CD4-positive, alpha-beta T cell treated with Interleukin-15 for 1 hour (primary cell): ENCODE measurements at places on chromosomes 12 and 14.

GRCh38 chr12:112809684-112810083, 18.1 kb downstream of the RPH3A start:
- DNase-seq: no peak

DNA sequence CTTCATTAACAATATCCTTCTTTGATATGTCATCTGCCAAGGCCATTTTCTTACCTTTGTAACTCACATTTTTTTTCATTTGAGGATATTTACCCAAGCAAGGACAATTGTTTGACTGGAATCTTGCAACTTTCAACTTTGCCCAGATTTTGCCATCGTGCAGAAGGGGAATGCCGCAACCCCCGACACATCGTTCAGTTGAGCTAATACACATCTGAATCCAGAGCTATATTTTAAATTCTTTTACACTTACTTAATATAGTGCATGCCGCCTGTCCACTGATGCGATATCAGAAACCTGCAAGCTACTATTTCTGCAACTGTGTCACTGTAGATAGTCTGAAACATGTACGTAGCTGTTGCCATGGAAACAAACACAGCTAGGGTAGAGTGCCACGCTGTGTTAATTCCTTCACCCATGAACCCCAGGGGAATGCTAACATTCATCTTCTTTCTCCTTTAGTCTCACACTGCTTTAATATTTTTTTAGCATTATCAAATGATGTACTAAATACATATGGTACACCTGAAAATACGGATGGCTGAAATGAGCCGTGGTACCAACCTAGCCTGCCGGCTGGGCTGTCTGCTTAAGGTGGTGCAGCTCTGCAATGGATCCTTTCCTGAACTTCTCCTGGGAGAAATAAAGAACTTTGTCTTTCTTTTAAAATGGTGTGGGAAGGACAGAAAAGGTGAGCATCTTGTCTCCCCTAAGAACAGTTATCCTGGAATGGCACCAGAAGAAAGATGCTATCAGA, 77.0 kb upstream of the FOXN3 start:
- peak; percentile 69 for DNase-seq

GRCh38 chr14:26206640-26207039, 391.2 kb downstream of the NOVA1 start:
- no peak for DNase-seq

GRCh38 chr12:130828895-130829294, 10.2 kb downstream of the STX2 start:
- no peak for DNase-seq

DNA sequence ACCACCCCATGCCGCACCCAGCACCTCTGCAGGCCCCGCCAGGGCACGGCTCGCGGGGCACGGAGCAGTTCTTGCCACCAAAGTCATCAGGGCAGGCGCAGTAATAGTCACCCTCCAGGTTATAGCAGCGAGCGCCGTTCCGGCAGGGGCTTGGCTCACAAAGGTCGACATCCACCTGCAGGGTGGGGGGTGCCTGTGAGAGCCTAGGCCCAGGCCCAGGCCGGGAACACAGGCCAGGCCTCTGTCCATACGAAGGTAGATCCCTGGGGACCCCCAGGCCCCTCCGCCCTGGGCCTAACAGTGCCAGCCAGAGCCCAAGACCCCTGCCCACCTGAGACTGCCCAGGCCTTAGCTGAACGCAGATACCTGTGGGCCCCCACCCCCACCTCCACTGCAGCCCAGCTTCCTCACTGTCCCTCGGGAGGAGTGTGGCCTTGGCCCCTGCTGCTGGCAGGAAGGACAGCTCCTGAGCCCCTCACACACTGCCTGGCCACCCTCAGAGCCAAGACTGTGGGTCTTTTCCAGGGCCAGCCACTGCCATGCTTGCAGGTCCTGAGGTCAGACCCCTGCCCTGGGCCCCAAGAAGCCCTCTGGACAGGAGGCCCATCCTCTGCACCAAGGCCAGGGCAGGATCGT, 19.3 kb downstream of the JAG2 start:
- peak; percentile 9 for DNase-seq

DNA sequence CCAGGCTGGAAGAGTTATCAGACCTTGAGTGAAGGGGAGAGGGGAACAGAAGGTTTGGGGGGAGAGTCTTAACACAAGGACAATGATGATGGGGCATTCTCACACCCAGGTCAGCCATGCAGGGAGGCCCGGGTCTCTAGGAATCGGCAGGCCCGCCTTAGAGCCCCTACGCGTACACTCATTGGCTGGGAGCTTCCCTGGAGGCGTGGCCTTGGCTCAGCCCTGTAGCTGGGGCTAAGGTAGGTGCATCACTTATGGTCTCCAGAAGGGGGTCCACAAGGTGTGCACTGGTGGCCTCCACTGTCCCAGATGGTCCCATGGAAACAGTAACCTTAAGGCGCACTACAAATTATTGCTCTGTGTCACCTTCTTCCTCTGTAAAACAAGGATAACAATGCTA, 660.1 kb downstream of the MED13L start:
- no peak for DNase-seq
